Calu3 (cell line): ENCODE measurements at places on chromosomes 7 and 10. TPM values are rescaled to one million over a fixed set of nuclear protein-coding genes. Genes with fewer than 3 reads are reported as not detected.

- DNase-seq: no peak
These were observed 128.4 kb downstream of the RGS10 start for GRCh38 chr10:119414081-119414611.

EN2 gene
- total RNA-seq: 3.2 TPM in 2 replicates

GJC3 gene
- not detected in 2 replicates for total RNA-seq

DNA sequence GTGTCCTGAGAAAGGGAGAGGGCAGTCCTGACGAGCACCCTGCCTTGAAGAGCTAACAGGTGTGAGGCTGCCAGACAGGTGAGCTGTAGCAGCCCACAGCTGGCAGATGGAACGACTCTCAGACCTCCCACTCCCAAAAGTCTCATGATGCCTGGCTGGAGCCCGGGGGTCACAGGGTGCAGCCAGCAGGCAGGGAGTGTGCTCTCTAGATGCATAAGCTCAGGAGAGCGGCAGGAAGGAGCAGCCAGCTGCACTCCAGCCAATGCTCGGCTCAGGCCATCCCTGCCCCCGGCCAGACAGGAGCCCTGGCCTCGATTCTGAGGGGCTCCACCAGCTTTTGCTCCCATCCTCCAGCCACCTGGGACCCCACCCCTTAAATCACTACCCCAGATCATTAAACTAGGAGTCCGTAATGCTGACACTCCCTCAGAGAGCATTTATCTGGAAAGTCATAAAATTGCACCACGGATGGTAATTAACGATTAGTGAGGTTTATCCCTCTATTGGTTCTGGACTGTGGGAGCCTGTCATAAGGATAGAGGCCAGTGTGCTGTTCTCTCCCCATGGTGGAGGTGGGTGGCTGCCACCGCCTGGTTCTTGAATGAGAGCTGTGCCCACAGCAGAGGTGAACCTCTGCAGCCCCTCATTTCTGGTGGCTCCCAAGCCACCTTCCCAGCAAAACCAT is 63.5 kb upstream of the ZMIZ1 start:
- DNase-seq: no peak

SUFU gene
- total RNA-seq: 6.7 and 7.0 TPM in 2 replicates

DNA sequence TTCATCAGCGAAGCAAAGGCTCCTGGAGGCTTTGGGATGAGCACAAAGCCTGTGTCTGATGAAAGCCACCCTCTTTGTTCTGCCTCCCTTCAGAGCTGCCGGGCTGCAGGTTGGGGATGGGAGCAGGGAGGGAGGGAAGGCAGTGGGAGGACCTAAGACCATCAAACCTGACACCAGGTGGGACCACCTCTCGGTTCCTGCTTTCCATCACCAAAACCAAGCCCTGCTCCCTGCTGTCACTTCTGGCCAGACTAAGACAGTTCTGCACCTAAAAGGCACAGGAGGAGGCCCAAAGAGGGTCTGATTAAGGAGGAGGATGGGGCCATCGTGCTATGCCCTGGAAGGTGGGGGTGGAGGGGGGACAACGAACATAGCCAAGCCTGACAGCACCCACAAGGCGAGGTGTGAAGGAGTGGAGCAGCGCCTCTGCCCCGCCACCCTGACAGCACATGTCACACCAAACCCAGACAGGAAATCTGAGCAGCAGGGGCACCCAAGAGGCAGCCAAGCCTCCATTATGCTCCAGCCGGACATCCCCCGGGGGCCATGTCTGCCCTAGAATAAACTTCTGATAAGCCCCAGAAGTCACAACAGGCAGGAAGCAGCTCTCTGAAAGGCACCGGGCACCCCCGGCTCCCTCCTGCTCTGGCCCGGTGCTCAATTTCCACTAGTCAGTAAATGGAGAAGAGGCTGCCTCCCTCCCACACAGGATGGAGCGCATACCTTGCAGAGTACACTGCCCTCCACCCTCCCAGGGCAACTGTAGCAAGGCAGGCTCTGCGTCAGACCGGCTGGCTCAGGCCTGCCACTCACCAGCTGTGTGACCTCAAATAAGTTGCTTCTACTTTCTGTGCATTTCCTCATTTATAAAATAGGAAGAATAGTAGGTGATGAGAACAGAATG is 48.9 kb downstream of the DLG5 start:
- DNase-seq: no peak

UTF1 gene
- total RNA-seq: not detected in 2 replicates

TMEM270 gene
- 0.59 and 1.2 TPM in 2 replicates for total RNA-seq

SFXN4 gene
- 19.9 and 23.4 TPM in 2 replicates for total RNA-seq

SMIM30 gene
- total RNA-seq: 35.9 and 42.2 TPM in 2 replicates

MYL10 gene
- total RNA-seq: not detected in 2 replicates

DNA sequence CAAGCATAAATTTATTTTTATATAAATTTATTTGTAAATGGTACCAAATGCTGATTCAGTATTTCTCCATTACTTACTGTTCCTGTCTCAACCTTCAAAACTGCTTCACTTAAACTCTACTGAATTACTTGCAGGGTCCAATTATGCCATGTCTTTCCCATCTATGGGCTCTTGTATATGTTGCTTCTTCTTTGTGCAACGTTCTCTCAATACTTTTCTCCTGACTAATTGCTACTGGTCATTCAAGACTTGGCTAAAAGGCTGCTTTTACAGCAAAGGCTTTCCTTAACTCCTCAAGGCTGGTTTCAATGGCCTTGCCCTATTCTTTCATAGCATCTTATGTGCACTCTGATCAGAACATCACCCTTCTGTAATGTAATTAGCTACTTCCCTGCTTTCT is 67.9 kb downstream of the RNLS start:
- no peak for DNase-seq

AZGP1 gene
- 15.4 and 25.6 TPM in 2 replicates for total RNA-seq

PRR15 gene
- 76.1 and 111 TPM in 2 replicates for total RNA-seq

GRCh38 chr10:30798646-30799185 is 169.2 kb upstream of the LYZL2 start:
- DNase-seq: no peak
